ENCODE measurements at places on chromosomes 12 and 14.

- no peak for DNase-seq
Observed at GRCh38 chr12:62659453-62660295, 193.0 kb downstream of the MON2 start.

DNA sequence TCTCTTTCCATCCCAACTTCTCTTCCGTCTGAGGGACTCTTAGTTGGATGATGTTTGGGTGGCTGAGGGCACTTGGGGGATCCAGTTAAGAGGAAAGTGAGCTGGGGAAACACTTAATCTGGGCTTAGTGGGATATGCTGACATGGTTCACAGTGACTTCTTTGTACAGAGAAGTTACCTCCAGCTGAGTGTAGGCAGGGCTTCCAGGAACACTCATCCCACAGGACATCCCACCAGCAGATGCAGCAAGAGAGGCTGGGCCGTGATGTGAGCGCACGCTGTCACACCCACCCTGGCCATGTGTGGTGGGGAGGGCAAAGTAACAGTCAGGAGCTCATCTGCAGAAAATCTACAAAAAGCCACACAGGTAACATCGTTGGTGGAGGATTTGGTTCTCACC, 832 bp upstream of the CACNA2D4 start:
- no peak for DNase-seq

- no peak for DNase-seq
Observed at GRCh38 chr14:43853541-43853940, 653.5 kb downstream of the FSCB start.

DNA sequence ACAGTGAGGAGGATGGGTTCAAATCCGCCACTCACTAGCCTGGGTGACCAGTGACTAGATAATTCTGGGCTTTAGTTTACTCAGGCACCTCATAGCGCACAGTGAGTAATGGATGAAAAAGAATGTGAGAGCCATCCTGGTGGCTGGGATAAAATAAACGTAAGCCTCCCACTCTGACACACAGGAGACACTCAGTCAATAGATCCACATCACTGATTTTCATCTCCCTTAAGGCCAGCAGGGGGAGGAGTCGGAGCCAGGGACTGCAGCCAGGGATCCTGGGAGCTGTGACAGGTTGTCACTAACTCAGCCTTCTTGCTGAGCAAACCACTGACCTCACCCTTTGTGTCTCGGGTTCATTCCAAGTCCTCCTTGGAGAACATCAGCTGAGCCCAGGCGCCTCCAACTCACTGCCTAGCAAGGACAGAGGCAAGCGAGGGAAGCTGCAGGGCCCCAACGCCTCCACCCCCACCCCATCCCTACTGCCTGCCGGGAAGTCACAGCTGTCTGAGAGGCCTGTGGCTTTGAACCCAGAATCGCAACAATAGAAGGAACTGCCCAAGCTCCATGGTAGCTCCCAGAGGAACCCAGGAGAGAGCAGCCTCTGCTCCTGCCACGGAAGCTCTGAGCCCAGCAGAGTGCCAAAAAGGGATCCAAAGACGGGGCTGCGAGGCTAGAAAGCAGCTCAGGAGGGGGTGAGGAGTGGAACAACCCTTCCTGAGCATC, 30.7 kb downstream of the PXN start:
- no peak for DNase-seq

- no peak for DNase-seq
Observed at GRCh38 chr14:104766863-104767633, 14.1 kb downstream of the SIVA1 start.

GRCh38 chr12:49811136-49811535, 17.1 kb downstream of the NCKAP5L start:
- no peak for DNase-seq

DNA sequence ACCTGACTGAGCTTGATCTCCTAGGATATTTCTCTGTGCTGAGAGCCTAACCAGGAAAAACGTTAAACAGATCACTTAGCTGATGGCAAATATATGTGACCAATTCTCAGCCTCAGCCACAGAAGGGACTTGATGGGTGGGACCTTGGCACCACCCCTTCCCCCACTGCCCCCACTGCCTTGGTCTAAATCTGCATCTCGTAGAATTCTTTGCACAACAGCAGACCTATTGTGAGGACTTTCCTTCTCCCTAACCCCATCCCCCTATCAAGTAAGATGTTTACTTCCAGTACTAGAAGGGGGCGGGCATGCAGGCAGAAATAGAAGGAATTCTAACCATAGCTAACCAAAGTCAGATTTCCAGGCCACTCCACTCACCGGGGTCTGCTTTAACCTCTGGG, 313.2 kb downstream of the PCNX1 start:
- DNase-seq: no peak

- no peak for DNase-seq
Observed at GRCh38 chr12:46184798-46185595, 83.8 kb downstream of the SLC38A1 start.

- DNase-seq: no peak
Observed at GRCh38 chr14:55587847-55588246, 7.8 kb downstream of the KTN1 start.

- DNase-seq: no peak
Observed at GRCh38 chr12:24500421-24500820, 448.5 kb downstream of the BCAT1 start.

GRCh38 chr12:19179986-19180385, 50.5 kb downstream of the PLEKHA5 start:
- no peak for DNase-seq

DNA sequence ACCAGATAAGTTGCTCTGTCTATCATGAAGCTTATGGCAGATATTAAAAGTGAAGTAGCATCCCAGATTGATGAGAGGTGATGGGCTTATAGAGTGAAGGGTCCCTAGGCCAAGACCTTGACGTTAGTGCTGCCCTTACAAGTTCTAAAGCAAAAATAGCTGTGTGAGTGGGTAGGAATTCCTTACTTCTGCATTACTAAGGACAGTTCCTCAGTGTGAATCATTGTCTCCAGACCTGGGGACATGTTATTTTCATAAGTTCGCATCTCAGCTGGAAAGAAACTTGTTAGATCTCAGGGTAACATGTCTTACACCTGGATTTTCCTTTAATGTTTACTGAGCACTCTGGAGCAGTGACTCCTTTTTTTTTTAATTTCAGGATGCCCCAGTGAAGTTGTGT, 28.7 kb downstream of the MAPKAPK5 start:
- no peak for DNase-seq

DNA sequence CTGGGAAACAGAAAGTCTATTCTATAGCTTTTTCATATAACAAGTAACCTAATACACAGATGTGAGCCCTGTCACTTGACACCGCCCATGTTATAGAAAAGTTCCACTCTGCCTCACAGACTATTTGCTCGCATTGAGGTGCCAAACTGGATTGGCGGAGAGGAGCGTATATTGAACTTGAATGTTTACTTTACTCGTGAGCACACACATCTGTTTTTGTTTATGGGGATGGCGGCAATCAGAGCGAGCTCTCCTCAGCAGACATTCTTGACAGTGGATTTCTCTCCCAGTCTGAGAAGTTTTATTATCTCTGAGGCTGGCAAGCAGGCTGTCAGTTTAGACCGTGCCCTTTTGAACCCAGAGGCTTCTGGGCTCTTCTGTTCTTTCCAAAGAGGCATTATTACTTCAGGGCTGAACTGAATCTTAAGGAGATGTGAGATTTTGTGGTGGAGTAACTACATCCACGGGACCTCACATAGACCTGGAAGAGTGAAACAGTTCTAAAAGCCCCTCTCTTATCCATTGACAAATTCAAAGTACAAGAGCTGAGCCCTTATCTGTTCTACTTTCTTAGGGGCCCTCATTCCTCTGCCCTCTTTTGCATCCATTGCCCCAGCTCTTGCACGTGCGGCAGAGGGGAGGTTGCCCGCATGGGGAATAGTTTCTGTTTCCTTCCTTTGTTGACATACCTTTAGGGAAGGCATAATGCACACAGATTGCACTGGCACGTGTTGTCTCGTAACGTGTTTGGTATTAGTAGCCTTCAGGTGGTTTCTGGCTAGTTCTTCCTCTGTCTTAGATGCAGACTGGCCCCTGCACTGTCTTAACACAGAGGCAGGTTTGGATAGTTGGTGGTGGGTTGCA, 68.2 kb downstream of the DRAM1 start:
- no peak for DNase-seq

GRCh38 chr12:92290886-92291285, 145.2 kb upstream of the BTG1 start:
- no peak for DNase-seq

GRCh38 chr14:94581127-94581999, at the start of gene SERPINA5:
Gene SERPINA5 (plus strand): TSS chr14:94581426. CDS start chr14:94587363, 5,937 bp downstream.
- DNase-seq: no peak

GRCh38 chr12:53049571-53050318, at the start of gene TNS2:
Gene TNS2 (plus strand): TSS chr12:53050065. CDS start chr12:53050186, 121 bp downstream.
- DNase-seq: no peak

- DNase-seq: no peak
Observed at GRCh38 chr14:52117111-52117832, 48.4 kb upstream of the NID2 start.

GRCh38 chr12:45220363-45220931, 4.6 kb downstream of the ANO6 start:
- no peak for DNase-seq

- no peak for DNase-seq
Observed at GRCh38 chr12:8475508-8476203, 19.9 kb downstream of the CLEC6A start.

DNA sequence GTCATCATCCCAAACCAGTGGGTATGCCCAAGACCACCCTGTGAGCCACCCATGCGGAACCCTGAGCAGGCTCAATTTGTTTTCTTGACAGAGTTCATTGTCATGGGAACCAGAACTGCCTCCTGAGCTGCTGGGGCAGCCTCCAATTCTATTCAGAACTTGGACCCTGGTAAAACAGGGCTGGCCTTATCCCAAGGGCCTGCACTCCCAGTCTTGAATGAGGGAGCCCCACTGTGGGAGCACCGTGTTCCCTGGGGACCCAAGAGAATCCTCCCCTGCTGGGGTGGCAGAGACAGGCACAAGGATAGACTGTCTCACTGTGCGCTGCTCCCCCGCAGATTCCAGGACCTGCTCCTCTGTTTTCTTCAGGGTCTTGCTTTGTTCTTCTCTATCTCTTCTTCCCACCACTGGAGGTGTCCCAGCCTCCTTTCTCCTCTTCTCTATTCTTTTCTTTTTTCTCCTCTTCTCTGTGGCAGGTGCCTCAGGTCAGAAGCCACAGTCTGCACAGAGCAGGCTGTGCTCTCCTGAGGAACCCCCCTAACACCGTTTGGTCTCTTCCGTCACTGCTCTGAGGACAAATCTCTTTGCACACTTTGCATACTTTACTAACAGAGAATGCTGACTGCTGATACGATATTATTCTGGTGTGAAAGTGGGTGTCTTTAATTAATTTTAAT, 31.2 kb upstream of the CHPT1 start:
- DNase-seq: no peak

DNA sequence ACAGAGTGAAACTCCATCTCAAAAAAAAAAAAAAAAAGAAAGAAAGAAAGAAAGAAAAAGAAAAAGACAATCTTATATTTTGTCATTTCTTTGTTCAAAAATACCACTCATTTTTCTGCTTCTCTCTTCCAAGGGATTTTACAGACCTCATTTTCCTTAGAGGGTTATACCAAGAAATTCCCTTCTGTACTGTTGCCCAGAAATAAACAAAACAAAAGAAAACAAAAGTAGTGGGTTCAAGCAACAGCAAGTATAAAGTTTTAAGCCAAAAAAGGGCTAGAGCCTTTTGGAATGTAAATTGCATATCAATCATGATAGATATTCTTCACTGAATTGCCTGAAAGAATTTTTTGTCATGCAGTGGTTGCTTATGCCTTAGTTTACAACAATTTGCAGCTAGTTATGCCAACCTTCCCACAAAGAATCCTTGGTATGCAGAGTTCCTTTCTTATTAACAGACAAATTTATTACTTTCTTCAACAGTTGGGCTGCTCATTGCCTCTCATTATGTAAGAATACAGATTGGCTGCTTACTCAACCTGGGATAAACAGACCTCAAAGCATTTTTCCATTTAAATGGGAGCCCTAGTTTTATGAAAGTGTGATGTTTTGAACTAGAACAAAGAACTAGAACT, 129.1 kb upstream of the PPFIA2 start:
- DNase-seq: no peak

GRCh38 chr12:14601692-14602478, 34.2 kb upstream of the PLBD1 start:
- no peak for DNase-seq

DNA sequence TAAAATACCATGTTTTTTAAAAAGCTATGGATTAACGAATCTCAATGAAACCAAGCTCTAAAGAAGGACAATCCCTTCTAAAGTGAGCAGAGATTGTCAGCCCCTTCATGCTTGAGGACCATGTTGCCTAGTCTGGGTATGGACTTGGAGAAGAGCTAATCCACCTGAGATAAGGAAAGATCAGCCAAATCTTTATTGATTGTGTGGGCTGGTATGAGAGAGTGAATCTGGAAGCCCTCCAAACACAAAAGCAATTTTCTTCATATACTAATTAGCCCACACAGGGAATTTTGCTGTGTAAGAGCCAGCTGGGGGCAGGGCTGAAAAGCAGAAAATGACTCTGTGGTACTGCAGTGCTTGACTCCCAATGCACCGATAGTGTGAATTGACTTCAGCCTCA, 47.4 kb upstream of the DICER1 start:
- DNase-seq: no peak
